H7 (cell line): ENCODE measurements at places on chromosomes 12 and 14.

DNA sequence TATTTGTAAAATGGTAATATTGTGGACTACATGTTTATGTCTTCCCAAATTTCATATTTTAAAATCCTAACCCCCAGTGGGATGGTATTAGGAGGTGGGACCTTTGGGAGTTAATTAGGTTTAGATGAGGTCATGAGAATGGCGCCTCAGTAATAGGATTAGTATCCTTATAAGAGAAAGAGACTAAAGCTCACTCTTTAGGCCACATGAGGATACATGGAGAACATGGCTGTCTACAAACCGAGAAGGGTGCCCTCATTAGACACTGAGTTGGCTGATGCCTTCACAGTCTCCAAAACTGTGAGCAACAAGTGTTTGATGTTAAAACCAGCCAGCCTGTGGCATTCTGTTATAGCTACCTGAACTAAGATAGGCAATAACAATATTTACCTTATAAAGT is 58.3 kb upstream of the OTOGL start:
- DNase-seq: no peak

- peak; percentile 8 for DNase-seq
Measured at GRCh38 chr12:76518699-76519098, 40.9 kb downstream of the OSBPL8 start.

DNA sequence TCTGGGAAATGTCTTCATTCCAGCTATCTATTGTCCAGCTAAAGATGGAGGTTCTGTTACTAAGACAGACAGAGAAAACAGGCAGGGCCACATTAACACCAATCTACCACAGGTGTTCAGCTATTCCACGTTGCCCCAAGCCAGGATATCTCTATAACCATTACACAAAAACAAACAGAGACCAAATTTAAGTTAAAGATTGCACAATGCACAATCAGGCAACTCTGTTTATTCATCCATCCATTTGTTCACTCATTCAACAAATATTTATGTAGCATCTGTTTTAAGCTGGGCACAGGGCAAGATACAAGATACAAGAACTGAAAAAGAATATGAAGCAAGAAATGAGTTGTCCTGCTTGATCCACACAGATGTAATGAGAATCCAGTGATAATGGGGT is 629.0 kb downstream of the MED13L start:
- DNase-seq: no peak

DNA sequence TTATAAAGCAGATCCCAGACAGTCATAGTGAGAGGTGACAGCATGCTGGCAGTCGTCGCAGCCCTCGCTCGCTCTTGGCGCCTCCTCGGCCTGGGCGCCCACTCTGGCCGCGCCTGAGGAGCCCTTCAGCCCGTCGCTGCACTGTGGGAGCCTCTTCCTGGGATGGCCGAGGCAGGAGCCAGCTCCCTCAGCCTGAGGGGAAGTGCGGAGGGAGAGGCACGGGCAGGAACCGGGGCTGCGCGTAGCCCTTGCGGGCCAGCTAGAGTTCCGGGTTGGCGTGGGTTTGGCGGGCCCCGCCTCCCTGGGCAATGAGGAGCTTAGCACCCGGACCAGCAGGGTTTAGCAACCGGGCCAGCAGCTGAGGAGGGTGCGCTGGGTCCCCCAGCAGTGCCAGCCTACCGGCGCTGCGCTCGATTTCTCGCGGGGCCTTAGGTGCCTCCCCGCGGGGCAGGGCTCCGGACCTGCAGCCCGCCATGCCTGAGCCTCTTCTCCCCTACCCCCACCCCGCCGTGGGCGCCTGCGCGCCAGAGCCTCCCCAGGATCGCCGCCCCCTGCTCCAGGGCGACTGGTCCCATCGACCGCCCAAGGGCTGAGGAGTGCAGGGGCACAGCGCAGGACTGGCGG is 451.2 kb upstream of the DCN start:
- DNase-seq: no peak

DNA sequence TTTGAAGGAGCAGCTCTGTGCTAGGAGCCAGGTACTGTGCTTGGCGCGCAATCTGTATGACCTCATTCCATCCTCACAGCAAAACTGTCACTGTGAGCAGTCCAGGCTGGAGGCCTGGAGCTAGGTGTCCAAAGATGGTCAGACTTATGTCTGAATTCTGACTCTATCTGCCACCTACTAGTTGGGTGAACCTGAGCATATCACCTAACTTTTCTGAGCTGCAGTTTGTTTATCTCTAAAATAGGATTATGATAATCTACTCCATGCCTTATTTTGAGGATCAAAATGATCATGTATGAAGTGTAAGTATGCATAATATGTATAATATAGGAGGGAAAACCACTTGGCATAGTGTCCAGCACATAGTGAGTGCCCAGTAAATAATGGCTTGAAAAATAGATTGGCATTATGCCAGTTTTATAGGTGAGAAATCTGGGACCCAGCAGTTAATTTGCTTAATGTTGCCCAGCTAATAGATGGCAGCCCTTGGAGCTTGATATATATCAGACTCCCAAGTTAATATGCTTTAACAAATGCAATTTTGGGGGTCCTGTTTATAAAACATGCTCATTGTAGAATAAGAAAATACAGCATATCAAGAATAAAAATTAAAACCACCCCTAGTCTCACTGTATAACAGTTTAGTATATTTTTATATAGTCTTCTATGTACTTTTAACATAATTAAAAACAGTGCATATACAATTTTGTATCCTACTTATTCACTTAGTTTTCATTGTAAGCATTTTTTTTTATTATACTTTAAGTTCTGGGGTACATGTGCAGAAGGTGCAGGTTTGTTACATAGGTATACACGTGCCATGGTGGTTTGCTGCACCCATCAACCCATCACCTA is 4.5 kb upstream of the JPH4 start:
- no peak for DNase-seq

DNA sequence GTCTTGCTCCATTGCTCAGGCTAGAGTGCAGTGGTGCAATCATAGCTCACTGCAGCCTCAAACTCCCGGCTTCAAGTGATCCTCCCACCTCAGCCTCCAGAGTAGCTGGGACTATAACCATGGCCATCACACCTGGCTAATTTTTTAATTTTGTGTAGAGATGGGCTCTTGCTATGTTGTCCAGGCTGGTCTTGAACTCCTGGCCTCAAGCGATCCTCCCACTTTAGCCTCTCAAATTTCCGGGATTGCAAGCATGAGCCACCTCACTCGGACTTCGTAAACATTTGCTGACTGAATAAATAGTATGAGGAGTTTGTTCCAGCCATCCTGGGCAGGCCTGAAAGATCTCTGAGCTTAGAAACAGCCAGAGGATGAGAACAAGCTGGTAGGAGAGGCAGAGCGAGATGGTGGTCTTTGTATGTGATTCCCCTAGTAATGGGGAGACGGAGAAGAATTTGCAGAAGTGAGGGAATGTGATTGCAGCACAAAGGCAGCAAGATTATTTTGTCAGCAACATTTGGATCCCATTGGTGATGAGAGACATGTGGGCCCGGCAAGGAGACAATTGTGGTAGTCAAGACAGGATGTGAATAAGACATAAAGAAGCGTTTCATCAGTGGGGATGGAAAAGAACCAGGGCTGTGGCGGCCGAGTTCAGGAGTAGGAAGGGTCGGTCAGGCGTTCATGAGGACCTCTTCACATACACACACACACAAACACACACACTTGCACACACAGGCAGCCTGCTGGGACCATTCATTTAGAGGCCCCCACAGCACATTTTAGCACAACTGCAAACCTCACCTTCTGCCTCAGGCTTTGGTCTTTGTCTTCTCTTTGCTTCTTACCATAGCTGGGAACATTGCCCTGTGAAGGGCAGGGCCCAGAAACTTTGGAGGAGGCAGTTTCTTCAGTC is 155.5 kb downstream of the ZFP36L1 start:
- no peak for DNase-seq

DNA sequence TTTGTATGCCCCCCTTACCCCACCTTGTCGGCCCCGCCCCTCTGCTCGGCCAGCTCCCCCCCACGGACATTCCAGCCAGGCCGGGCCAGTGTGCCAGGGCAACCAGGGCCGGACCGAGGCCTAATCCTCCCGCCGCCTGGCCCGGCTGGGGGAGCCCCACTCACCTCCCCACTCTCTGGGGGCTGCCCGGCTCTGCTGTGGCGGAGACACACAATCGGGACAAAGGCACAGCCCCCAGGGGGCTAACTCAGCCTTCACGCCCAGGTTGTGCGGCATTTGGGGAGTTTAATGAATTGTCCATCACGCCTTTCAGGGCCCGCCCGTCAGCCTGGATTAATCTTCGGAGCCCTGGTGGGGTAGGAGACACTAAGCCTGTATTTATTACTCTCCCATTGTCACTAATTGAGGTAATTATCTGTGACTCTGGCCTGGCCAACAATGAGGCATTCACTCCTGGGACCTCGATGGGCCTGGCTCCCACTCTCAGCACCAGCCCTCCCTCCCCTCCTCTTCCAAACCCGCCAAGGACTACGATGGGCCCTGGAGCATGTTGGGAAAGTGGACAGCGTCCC is 8.7 kb downstream of the WNT1 start:
- peak; percentile 57 for DNase-seq

DNA sequence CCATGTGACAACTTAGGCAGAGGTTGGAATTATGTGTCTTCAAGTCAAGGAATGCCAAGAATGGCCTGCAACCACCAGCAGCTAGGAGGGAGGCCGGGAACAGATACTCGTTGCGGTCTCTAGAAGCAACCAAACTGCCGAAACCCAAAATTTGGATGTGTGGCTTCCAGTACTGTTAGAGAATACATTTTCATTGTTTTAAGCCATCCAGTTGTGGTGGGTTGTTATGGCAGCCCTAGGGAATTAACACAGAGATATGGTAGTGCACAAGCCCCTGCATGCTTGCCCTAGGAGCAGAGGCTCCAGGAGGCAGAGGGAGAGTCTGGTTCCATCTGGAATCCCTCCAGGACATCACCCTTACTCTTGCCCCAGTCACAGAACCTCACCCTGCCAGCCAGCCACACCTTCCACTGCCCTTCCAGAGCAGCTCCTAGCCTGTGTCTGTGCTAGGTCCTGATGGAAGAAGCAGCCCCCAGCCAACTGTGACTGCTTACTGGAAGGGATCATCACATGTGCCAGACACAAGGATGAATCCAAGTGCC is 19.5 kb downstream of the PITPNM2 start:
- DNase-seq: no peak

DNA sequence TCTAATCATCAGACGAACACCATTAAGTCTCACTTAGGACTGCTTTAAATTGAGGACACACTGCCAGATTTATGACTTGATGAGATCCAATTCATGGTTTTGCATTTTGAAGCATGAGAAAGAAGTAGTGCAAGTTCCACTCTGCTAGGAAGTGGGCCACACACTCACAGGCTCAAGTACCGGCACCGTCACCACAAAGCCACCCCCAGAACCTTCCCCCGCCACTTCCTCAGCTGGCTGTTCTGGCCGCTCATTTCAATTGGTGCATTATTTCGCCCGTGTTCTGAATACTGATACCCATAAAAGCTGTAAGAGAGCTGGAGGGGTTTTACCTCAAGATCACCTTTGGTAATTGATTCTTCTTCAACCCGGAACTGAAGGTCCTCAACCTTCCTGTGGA is 70.1 kb downstream of the CLIP1 start:
- DNase-seq: no peak
